AG04450 (cell line): ENCODE measurements at places on chromosomes 7 and 10. TPM values are rescaled to one million over a fixed set of nuclear protein-coding genes. Genes with fewer than 3 reads are reported as not detected.

- no peak for DNase-seq
Observed at GRCh38 chr7:121079425-121080169, 91.1 kb downstream of the CPED1 start.

Gene LDB3
- polyA plus RNA-seq, result 0.46 and 0.60 TPM in 2 replicates

DNA sequence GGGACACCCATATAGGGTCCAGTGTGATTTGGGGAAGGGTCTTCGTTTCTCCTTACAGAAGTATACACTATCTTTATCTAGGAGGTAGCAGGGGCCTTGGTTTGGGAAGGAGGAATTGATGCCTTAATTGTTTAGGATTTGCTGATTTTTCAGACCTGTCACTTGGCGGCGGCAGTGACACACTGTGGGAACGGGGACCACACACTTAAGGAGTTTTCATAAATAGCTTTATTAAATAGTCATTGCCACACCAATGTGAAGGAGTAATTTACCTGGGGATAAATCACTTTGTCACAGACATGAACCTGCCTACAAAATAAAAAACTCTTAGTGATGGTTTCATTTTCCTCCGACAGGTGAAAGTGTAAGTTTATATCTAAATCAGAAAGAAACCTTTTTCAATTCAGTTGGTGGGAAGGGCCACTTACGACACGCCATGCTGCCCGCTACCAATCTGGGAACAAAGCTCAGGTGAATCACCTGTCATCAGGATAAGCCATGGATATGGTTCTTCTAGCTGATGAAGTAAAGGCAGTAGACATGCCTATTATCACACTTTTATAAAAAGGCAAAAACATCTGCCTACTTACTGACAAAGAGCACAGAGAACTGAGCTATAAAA is 12.3 kb upstream of the ENO4 start:
- no peak for DNase-seq

DNA sequence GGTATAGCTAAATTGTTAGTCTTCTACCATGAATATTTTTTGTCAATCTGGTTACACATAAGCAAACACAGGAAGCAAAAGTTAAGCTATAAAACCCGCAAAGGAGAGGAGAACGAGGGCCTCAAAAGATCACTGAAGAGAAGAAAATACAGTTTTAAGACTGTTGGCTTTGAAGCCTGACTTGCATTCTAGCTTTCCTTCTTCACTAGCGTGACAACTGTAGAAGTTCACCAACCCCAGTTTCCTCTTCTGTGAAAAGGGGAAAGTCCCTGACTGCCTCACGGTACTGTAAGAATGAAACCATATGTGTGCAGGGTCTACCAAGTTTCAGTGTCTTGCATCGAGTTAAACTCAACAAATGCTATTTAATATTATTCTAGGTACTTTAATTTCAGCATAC is 7.5 kb upstream of the LRRN3 start:
- DNase-seq, result peak; percentile 24

GRCh38 chr7:77368974-77369373 is 47.2 kb downstream of the GSAP start:
- DNase-seq, result no peak

DNA sequence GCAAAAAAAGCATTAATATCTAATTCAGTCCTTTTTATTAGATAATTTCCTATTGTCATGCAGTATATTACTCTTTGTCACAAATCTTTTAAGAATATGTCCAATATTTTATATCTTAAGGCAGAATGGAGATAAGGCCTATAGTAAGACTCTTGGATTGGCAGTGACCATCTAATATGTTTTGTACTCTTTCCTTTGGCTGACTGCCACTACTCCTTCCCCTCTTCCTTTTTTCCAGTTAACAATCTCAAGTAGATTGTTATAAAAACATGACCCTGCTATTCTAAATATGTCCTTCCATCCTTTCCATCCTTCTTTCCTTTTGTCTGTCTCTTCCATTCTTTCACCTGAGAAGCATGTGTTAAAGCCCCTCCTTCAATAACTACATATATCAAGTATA is 92.8 kb upstream of the TMEM168 start:
- DNase-seq, result no peak

Gene TYSND1
- 2.7 and 3.4 TPM in 2 replicates for polyA plus RNA-seq

- peak; percentile 71 for DNase-seq
Observed at GRCh38 chr7:92698237-92698841, 108.1 kb upstream of the FAM133B start.

- peak; percentile 91 for DNase-seq
Observed at GRCh38 chr10:102776779-102777456, 33.2 kb downstream of the WBP1L start.

Gene MIOS
- 19.0 and 26.6 TPM in 2 replicates for polyA plus RNA-seq

DNA sequence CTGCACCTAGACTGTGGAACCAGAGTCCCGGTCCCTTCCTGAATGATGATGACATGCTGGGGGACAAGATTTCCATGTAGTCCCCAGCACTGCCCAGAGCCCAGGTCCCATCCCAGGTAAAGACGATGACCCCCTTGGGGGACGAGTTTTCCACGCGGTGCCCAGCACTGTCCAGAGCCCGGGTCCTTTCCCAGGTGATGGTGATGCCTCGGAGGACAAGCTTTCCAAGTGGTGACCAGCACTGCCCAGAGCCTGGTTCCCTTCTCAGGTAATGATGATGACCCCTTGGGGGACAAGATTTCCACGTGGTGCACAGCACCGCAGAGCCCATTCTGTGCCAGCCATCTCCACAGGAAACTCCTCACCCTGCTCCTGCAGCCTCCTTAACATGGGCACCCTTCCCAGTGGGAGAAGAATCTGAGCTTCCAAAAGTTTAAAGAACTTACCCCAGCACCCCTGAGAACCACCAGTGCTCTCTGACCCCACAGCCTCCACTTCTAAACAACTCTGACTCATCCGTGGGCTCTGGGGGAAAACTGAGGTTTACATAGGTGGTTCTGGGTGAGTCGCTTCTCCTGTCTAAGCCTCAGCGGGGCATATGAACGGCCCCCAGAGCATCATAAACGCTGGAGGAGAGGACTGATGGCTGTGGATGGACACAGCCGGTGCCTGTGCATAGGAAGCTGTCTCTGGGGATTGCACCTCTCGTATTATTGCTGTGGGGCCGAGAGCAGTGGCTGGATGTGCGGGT is 233.2 kb downstream of the TCERG1L start:
- DNase-seq, result no peak

DNA sequence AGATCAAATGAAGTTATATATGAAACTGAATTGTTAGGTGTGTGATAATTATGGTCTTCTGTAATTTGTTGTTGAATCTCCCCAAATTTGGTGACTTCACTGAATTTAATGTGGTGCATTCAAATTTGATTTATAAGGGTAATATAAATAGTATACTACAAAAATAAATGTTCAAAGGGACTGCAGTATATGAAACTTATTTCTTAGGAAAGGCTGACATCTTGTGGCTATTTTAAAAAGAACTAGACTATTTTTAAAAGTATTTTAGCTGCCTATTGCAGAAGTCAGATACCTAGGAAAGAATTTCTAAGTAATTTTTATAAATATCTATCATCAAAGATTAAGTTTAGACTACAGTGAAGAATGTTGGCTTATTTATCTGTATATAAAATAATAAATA is 36.6 kb downstream of the ATRNL1 start:
- DNase-seq, result peak; percentile 0

- DNase-seq, result no peak
Observed at GRCh38 chr10:5467207-5467535, 32.2 kb downstream of the CALML5 start.

Gene NRG3
- not detected in 2 replicates for polyA plus RNA-seq

Gene LOXL4
- polyA plus RNA-seq, result 41.0 and 45.5 TPM in 2 replicates

DNA sequence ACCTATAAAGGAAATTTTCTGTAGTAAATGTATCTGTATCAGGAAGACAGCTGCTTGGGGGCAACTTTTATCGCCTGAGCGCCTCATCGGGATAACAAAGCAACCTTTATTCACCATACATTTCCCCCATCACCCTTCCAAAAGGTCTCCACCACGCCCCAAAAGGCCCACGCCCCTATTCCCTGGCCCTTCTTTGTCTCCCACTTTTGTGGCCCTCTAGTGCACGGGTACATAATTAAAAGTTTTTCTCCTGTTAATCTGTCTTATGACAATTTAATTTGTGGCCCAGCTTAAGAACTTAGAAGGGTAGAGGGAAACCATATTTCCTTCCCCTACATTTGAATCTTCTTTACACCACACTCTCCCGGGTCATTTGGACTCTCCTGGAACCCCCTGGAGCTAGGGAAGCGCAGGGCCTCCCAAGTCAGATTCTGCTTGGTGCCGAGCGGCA is 625 bp downstream of the RP9 start:
- no peak for DNase-seq

- DNase-seq, result no peak
Observed at GRCh38 chr7:127888825-127889224, 142.4 kb downstream of the LRRC4 start.

DNA sequence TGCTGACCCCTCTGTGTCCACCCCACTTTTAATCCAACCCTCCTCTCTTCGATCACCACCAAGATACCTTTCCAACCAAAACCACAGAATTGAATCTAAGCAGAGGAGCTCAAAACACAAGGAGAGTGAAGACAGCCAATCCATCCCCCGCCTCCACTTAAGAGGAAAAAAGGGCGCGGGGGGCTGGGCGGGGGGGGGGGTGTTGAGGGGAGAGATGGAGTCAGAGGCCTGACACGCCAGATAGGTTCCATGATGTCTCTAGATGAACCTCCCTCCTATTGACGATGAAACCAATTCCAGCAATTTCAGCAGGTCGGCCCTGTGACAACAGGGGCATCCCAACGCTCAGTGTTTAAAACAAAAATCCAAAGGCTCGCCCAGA is 1.3 kb downstream of the SORBS1 start:
- DNase-seq, result no peak

Gene UPP1
- polyA plus RNA-seq, result 7.9 and 8.3 TPM in 2 replicates

Gene CD36
- 0.29 and 0.51 TPM in 2 replicates for polyA plus RNA-seq

DNA sequence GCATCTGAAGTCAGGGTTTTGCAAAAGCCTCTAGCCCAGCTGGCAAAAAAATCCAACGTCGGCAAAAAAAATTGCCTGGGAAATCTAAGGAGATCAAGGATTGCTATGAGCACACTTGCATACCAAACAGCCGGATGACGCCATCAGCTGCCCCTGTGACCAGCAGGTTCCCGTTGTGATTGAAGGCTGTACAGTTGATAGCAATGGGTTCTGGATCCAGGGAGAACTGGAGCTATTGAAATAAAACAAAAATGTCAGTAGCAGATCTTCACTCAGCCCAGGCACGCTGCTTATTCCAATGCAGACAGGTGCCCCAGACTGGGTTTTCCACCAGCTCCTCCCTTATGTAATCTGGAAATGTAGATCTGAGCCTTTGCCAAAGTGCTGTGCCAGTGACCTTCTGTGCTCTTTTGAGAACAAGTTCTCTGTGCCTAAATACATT is 18.7 kb upstream of the CYREN start:
- no peak for DNase-seq

Gene CLDN3
- not detected in 2 replicates for polyA plus RNA-seq
